ENCODE measurements at places on chromosomes 5 and 9. TPM values are rescaled to one million over a fixed set of nuclear protein-coding genes. Genes with fewer than 3 reads are reported as not detected.

- DNase-seq = peak; percentile 0
These were observed 242.1 kb downstream of the HCN1 start for GRCh38 chr5:45454114-45454513.

DNA sequence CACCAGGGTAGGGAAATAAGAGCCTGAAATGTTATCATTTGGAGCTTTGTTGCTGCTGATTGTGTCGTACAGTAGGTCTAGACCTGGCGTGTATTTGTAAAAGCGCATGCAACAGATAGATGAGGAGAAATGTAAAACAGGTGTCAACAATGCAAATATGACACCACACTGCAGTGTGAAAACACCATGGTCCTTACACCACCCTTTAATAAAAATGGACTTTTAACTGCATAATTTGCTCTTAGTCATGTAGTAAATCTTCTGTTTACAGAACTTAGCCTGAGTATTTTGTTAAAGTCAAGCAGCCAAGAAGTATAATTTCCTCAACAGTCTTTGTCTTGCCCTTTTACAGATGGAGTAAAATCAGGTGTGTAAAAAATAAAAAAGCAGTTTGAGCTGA lies 13.9 kb downstream of the PCBD2 start:
- no peak for DNase-seq

DNA sequence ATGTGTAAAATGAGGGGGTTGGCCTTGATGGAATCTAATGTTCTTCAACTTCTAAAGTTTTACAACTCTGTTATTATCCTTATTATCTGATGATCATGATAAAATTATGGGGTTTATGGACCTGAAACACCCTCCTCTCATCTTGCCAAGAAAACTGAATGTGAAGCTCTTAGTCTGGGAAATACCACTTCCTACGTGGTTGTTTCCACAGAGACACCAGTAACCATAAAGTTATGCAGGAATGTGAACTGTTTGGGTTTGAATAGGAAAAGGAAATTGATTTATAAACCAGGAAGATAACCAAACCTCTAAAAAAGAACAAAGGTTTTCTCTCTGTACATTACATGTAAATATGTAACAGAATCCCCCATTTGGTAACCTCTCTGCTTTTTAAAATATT lies 28.3 kb upstream of the RAI14 start:
- DNase-seq = peak; percentile 94

- DNase-seq = no peak
These were observed 46.6 kb upstream of the C5orf58 start for GRCh38 chr5:170186156-170186555.

- DNase-seq = no peak
These were observed 51.2 kb downstream of the MRPS27 start for GRCh38 chr5:72268753-72269410.

DNA sequence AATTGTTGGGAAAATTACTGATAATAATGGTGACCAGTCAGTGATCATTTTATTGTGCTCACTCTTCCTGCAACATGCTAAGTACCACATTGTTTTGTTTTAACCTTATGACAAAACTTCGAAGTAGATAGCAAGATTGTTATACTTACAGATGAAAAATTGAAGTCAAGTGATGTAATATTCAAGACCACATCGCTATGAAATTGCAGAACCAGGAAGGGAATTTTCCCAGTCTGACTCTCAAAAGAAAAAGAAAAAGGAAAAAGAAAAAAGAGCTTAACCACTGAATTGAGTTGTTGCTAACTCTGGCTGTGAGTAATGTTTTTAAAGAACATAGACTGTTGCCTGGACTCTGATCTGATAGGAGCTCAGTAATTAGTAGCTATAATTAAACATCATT lies 170.6 kb upstream of the HAPLN1 start:
- DNase-seq = peak; percentile 42

DNA sequence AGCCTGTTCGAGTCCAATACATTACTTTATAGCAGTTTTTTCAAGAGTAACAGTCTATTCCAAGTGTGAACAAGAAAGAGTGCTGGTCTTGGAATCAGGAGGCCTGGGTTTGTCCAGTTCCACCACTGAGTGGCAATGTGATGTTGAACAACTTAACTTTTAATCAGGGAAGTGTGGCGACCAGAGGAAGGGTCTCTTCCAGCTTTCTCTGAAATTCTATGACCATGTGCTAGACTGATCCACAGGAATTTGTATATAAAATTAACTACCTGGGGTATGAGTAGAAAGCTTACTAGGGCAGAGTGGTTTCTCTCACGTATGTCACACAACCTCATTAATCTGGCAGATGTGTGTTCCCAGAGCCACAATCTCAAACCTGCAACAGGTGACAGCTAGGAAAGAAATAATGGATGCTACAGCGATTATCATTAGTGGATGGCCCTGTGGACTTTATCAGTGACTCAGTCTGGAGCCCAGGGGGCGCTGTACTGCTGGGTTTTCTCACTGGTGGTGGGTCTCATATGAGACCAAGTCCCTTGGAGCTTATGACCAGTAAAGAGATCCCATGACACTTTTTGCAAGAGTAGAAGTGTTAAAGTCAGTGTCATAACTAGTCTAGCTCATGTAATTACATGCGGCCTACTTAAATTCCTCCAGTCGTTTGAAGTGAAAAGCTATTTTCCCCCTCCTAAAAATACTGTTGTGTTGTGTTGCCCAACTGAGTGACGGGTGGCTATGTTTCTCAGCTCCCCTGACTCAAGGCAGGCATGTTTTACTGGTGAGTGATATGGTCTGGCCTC lies 116.5 kb downstream of the GDNF start:
- DNase-seq = peak; percentile 63

- peak; percentile 38 for DNase-seq
These were observed 21.5 kb downstream of the TMC1 start for GRCh38 chr9:72542917-72543316.

- peak; percentile 15 for DNase-seq
These were observed 10.9 kb upstream of the MOB3B start for GRCh38 chr9:27540502-27540901.

DNA sequence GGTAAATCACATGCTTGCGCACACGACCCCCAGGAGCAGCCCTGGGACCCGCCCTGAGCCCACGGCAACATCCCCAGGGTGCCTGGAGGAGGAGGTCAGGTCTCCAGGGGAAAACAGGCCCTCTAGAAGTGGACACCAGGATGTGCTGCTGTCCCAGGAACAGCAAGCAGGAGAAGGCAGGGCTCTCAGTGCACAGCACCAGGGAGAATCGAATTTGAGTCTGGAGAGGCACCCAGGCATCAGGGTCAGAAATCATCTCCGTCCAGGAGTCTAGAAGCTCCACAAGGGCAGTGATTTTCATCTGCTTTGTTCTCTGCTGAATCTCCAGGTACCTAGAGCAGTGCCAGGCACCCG lies 93.6 kb downstream of the PAX5 start:
- DNase-seq = no peak

DNA sequence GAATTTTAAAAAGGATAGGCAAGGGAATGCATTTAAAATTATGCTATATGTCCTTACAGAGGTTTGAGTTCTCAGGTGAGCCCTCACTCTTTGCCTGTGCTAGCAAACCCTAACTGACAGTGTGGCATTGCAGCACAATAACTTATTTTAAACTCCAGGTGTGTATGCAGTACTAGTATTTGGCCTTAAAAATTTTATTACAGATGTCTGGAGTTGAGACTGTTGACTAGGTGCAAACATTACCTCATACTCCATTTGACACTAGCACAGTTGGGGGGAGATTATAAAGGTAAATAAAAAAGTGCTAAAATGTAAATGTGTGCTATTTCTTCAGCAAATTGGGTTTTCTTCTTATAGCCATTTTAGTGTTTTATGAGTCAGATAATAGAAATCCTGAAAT lies 407.7 kb downstream of the SH3GL2 start:
- no peak for DNase-seq

- DNase-seq = no peak
These were observed 8.9 kb downstream of the OTP start for GRCh38 chr5:77629509-77630113.

Gene GSN
- 357 TPM for total RNA-seq

Gene POU5F2
- total RNA-seq = 0.54 TPM

Gene DDX4
- not detected for total RNA-seq

Gene SPATA31C1
- not detected for total RNA-seq
